ENCODE measurements at places on chromosomes 7 and 10.

DNA sequence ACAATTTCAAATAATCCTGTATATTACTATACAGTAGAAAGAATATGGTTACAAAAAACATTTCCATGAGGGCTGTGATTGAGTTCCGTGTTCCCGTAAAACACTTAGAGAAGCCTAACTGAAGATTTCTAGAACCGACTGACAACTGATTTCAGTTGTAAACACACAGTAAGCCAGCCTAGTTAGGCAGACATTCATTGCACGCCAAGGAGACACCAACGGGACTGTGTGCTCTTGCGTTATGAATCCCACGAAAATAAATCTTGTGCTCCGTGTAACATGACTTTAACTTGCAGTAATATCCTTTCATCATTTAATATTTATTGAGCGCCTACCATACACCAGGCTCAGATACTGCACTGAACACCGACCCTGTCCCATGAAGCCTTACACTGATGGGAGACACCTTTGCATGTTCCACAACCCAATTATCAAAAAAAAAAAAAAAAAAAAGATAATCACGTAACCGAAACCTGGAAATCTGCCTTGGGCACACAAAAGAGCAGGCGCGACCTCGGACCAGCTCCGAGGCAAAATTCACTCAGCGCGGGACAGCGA is 420 bp upstream of the KLHL7 start:
- DNase-seq: no peak

GRCh38 chr7:48636391-48637015 is 287.8 kb upstream of the CDC14C start:
- no peak for DNase-seq

DNA sequence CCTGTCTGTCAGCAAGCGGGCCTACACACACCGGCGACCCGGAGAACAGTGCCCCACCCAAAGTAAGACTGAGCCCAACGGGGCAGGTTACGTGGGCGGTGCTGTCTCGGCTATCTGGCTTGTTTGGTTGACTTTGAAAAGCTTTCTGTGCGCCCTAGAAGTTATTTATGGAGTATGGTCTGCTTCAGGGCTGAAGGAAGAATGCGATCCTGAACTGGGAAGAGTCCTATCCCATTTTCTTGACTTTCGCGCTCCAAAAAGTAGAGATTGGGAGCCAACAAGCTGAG is 1.5 kb downstream of the INA start:
- no peak for DNase-seq

- no peak for DNase-seq
These were observed 59.3 kb downstream of the CDCA7L start for GRCh38 chr7:21886396-21886795.

GRCh38 chr7:9761224-9761623 is 1212.4 kb upstream of the PHF14 start:
- no peak for DNase-seq

GRCh38 chr10:129875993-129876726 is 87.9 kb downstream of the EBF3 start:
- DNase-seq: no peak

- no peak for DNase-seq
These were observed 22.2 kb upstream of the BAIAP2L1 start for GRCh38 chr7:98423043-98423442.

- DNase-seq: no peak
These were observed 434.5 kb downstream of the SUGCT start for GRCh38 chr7:40569326-40569725.

- no peak for DNase-seq
These were observed 98.8 kb upstream of the MACROH2A2 start for GRCh38 chr10:69953851-69954250.

DNA sequence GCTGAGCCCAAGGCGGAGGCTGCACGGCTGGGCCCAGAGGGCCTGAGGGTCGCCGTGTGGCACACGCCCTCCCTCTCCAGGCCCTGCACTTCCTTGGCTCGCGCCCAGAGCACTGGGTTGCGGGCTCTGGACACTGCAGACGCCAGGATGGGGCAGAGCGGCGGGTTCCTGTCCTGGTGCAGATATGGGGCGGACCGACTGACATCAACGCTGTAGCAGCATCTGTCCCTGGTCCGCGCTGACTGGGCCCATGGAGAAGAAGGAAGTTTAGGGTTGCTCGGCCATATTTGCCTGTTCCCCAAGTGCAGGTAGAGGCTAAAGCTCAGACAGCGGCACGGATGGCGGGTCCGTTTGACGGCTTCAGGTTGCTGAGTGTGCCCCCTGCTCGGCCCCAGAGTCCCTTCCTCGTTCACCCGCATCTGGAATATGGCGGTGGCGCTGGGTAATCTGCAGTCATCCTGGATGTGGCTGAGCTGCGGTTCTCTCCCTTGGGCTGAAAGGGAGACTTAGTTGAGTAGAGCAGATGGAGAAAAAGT is 116.1 kb downstream of the OR13A1 start:
- DNase-seq: no peak

DNA sequence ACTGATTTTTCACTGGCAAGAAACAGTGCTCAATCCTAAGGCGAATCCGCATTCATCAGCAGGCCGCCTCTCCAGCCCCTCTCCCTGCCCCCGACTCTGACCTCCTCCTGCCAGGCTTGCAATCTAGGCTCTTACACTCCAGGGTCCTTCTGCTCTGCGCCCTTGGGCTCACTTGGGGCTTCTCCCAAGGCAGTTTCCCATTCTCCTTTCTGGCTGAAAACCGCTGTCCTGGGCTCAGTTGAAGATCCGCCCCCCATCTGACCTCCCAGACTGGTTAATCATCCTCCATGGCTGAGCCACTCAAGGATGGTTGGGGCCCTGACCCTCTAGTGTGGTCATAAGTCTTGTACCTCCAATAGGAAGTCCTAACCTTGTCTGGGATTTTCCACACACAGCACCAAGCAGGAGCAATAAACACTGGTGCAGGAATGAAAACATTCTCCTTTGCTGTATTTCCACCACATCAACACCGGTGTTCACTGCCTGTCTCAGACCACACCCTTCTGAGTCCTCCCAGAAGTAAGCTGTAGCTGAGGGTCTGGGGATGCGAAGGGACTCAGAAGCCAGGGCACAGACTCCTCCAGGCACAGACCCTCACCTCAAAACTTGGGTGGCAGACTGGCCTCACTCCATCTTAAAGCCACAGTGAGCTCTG is 42.4 kb downstream of the TNS3 start:
- DNase-seq: no peak

- no peak for DNase-seq
These were observed 11.5 kb upstream of the DLD start for GRCh38 chr7:107879400-107880035.

- no peak for DNase-seq
These were observed 188.4 kb upstream of the COL1A2 start for GRCh38 chr7:94206295-94206694.

DNA sequence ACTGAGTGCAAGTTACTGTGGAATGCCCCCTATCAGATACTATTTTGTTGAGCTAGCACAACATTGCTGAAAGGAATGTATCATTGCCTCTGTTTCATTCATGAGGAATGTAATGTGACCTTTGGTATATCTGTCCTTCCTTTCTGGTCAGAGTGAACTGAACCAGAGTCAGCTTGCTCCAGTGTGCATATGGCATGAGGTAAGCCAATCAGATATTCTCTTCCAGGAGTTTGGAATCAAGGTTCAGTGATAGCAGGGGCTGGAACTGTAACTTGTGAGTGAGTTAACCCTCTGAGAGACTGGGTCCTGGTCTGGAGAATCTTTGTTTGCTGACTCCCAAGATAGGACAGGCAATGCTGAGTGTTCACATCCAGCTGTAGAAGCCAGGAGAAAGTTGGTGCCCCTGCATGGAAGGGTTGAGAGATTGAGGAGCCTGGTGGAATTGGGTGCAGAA is 45.3 kb upstream of the OSBPL3 start:
- DNase-seq: no peak

DNA sequence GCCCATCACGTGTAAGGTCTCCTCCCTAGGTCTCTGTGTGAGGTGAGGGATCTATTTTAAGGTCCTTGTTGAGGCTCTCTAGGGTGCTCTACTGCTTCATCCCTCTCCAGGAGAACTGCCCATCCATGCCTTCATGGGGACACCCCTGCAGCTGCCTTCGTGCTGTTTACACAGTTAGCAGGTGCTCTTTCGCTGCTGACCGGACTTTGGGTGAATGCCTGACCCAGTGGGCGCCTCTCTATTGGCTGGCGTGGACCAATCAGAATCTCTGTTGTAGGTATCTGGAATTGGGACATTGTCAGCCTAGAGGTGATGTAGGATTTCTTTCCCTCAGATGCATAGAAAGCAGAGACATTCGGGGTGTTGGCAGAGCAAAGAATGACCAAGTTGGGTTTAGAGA is 38.7 kb upstream of the HMX3 start:
- no peak for DNase-seq

DNA sequence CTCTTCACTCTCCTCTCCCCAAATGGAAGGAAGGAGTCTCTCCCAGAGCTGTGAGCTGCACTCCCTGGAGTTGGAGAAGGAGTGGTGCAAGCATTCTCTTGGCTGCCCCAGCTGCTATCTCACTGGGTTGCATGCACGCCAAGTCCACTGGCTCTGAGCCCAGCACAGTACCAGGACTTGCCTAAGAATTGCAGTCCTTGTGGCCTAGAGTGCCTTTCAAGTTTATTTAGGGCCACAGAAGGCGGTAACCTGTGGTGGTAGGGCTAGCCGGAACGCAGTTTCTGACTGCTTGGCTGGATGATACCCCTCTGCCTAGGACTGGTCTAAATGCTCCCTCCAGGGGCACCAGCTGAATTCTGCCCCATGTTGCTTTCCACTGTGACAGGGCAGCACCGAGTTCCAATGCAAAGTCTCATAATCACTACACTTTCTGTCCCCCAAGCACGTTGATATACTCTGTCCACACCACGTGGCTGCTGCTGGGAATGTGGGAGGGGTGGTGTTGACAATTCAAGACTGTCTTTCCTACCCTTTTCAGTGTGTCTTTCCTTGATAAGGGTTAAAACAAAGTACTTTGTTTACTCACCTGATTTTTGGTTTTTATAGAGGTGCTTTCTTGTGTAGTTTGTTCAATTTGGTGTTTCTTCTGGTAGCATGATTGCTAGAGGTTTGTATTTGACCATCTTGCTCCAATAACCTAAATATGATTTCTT is 57.0 kb downstream of the PHTF2 start:
- DNase-seq: peak; percentile 25

DNA sequence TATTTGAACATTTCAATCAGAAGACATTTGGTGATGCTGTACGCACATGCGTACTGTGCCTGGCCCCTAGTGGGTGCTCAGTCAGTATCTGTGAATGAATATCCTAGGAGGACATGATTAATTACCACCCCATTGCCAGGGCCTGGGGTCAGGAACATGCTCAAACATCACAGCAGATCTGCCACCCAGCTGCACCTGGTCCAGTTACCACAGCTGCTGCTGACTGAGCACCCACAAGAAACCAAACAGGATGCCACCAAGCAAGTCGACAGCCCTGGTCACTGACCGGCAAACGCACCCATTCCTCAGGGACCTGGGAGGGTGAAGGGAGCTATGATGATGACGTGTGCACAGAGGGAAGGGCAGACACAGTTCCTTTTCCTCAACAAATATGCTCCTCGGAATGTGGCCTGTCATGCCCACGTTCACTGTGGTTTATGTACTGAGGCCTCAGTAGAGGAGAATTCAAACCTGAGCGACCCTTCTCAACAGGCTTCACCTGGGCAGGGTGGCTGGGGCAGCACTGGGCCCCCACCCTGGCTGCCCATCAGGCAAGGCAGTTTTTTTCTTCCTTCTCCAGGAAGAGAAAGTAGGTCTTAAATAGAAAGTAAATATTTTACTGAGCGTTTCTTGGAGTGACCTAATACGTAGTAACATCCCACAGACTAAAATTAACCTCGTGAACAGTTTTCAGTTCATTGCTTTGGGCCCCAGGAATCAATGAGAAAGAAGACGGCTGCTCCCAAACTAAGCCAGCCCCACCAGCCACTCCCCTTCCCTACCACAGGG is 13.4 kb downstream of the CTBP2 start:
- no peak for DNase-seq

- peak; percentile 67 for DNase-seq
These were observed 622 bp downstream of the CPEB3 start for GRCh38 chr10:92290076-92290836.

DNA sequence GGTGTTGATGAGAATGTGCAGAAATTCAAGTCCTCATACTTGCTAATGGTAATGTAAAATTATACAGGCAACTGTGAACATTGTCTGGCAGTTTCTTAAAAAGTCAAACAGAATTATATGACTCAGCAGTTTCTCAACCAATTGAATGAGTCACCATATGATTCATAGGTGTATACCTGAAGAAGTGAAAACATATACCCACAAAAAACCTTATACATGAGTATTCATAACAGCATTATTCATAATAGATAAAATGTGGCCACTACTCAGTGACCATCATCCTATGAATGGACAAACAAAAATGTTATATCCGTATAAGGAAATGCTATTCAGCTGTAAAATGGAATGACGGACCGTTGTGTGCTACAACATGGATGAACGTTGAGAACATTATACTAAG is 253.5 kb downstream of the MALRD1 start:
- DNase-seq: no peak

- no peak for DNase-seq
These were observed 136.8 kb downstream of the PTN start for GRCh38 chr7:137206770-137207169.

GRCh38 chr7:80151274-80151665 is 16.6 kb downstream of the GNAI1 start:
- DNase-seq: no peak

GRCh38 chr7:112877691-112878460 is 87.7 kb upstream of the TMEM168 start:
- DNase-seq: no peak

DNA sequence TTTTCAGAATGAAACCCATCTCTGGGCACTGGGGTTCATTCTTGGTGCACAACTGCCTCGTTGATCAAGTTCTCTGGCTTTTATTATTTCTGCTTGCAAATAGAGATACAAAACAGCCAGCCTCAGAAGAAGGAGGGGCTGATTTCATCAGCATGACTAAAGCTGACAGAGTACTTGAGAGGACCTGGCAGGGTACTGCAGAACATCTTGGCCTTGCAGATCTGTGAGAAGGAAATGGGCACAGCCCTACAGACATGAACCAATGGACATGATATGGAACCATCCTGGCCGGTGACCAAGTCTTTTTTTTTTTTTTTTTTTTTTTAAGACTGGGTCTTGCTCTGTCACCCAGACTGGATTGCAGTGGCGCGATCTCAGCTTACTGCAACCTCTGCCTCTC is 240.6 kb downstream of the VTI1A start:
- DNase-seq: no peak

DNA sequence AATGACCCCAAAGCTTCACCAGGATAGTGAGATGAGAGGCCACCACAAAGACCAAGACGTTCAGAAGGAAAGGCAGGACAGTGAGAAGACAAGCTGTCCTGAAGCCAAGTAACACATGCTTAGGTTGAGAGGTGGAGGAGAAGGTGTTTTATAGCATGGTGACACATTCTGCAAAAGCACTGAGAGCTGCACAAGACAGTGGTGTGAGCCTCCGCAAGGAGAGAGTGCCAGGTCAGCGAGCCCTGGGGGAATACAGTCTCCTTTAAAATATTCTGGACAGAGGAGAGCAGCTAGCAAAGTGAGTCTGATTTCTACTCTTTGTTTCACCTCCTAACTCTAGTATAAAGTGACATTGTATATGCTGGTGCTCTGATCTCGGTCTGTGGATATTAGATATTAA is 68.0 kb upstream of the VKORC1L1 start:
- no peak for DNase-seq

All from right lobe of liver (tissue), 6 donors.